Fibroblast of lung (primary cell): ENCODE measurements at places on chromosomes 13 and 19.

- no peak for DNase-seq
Observed at GRCh38 chr19:14418856-14419105, 360 bp downstream of the DDX39A start.

- DNase-seq = peak; percentile 2
Observed at GRCh38 chr13:26881154-26881553, 120.6 kb upstream of the GPR12 start.

- DNase-seq = no peak
Observed at GRCh38 chr19:32234663-32235217, 110.7 kb upstream of the ZNF507 start.

- DNase-seq = no peak
Observed at GRCh38 chr13:79481685-79482052, 714 bp downstream of the NDFIP2 start.

GRCh38 chr13:26996965-26997752 lies 174.5 kb downstream of the USP12 start:
- no peak for DNase-seq
